ENCODE measurements at places on chromosomes 12 and 14.

- DNase-seq: no peak
Observed at GRCh38 chr14:22122227-22122818, 448.7 kb upstream of the OR4E1 start.

- DNase-seq: no peak
Observed at GRCh38 chr12:67666605-67667004, 18.1 kb downstream of the DYRK2 start.

- no peak for DNase-seq
Observed at GRCh38 chr12:30757316-30757715, 2.6 kb upstream of the CAPRIN2 start.

DNA sequence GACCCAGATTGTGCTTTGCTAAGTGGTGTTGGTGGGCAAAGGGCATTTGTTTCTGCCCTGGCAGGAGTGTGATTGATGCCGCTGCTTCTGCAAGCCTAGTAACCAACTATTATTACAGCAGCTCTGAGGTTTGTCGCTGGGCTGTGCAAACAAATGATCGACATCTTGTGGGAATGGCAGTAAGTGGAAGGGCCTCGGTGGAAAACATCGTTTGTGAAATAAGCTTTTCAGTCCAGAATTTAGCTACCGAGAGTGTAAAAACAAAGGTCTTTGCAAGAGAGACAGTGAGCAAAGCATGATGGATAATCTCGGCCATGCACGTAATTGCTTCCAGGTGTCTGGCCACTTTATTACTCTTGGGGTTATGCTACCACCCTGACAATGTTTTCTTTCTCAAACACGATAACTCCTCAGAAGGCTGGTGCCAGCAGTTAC lies 397.7 kb upstream of the PRICKLE1 start:
- DNase-seq: no peak

GRCh38 chr12:111686574-111687105 lies 787 bp downstream of the ACAD10 start:
- DNase-seq: no peak

DNA sequence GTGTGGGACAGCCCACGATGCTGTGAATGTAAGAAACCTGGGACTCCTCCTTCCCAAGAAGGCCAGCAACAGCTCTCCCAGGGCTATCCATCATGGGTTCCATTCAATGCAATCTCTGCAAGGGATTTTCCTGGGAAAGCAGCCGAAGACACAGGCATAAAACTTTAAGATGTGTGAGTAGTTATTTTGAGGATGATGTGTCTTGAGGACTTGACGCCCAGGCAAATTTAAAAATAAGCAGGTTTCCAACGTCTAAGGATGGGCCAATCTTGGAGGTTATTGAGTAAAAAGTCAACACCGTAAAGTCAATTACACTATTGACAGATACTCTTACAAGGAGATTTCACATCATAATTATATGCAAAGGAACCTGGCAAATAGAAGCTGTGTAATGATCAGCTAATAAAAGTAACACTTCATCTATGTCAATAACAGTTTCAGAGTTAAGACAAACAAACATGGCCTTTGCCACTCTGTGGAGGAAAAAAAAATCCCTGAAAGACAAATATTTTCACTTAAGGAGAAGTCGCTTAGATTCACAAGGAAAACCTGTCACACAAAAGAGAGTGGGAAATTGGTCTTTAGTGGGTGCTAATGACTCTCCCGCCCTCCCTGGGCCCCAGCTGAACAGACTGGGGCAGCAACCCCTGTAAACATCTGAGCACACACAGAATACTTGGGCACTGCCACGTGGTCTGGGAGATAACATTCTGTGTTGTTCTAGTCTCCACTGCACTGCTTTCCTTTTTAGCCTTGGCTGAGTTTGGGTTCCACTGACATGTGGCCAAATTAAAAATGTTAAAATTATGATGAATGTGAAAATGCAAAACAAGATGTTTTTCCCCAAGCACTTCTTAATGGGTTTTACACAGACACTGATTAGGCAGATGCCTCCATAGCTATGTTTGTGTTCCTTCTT lies 240.9 kb downstream of the FOXN3 start:
- no peak for DNase-seq

DNA sequence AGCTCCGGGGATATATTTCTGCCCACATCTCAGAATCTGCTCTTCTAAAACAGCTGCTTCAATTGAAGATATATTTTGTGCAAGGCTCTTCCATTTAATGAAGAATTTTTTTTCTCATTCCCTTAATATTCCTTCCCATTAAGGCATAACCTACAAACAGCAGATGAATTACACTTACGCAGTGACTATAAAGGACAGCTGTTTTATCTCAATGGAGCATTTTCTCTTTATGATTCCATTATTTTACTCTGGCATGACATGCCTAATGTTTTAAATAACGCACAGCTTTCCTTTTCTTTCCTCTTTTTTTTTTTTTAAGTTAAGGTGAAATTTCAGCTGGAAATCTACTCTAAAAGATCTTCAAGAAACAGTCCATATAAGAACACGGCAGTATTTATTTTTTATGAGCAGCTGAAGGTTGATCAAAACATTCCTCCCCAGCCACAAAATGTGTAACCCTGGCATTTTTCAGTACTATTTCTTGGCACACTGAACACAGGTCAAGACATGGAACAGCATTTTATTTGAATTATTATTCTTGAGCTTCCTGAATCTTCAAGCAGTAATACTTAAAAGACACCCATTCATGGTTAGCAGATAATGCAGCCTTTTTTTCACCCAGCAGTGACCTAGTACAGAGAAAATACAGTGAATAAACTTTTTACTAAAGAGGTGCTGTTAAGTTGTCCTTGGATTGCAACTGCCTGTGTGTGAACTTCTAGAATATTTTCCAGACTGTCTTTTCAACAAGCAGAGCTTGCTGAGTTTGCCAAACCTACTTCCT lies 118.1 kb upstream of the FOXN3 start:
- no peak for DNase-seq

DNA sequence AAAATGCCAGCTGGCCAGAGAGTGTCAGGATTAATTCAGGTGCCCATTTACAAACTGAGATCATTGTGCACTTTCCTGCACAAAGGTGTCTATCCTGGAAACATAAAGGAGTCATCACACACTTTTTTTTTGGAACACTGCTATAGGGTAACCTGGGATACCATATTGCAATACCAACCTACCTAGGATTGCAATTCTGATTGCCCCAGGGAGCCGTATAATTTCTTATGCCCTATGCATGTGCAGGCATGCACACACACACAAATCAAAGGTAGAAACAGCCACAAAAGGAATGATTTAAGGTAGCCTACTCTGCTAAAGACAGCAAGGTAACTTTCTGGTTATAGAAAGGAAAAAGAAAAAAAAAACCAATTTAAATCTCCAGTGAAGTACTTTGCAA lies 285.3 kb upstream of the KITLG start:
- DNase-seq: no peak

DNA sequence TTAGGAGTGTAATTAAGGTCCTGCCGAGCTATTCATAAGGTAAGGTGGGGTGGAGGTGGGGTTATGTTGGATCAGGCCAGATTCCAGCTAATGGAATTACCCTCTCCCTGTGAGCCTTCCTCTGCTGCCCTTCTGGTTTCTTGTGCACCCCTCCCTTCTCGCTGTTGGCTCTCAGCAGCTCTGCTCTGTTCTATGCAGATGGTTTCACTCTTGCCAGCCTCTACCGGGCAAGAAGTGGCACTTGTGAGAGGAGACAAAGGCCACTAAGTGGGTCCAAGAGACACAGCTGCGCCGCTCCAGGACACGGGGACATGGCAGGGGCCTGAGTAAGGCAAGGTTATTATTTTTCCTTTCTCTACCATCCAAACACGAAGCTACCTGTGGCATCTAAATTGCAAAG lies 334.4 kb downstream of the EMP1 start:
- DNase-seq: no peak

DNA sequence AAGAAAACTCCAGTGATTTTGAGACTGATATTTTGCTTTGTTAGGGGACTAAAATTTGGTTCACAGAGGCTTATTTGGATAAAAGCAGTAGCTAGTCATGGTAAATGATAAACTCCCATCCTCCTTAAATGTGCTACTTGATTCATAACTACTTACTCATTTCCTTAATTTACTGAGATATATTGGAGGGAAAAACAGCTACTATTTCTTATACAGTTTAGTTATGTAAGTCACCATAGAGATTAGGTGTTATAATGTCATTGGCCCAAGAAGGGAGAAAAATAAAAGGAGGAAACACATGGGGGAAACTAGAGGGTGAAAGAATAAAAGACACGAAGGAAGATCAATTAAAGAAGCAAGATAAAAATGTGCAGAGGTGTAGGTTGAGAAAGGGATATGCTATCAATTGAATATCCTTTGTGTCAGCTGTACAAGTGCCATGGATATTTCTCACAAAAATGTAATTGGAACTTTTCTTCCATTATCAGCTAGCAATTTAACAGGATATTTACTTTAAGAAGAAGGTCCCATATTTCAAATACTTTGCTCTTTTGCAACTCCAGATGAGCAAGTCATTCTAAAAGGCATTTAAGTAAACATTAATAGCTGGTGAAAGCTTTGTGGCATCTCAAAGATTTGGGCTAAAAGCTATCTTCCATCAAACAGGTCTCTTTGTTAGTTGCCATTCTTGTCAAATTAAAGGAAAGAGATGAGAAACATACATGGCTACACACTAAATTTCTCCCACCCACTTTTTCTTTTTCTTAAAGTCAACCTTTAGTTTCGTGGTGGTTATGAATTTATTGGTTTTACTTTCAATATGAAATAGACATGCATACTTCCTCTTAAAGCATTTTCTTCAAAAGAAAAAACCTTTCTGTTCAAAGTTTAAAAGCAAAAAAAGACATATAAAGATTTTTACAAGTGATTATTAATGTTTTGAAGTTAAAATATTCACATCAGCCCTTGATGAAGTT lies 439.5 kb downstream of the CCER1 start:
- DNase-seq: no peak

DNA sequence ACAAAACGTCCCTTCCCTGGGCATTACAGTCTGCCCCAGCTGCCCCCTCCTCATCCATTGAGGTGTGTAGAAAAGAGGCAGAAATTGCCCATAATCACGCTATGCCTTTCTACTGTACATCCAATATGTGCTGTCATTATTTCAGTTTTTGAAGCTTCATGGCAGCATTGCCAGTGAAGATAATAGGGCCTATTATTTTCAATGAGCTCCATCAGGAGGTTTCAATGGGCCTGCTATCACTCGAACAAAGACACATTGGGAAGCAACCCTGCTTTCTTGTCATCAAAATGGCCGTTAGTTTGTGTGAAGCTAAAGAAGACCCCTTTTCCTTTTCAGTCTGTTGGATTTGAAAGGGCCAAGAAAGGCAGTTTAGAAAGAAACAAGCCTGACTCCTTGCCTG lies 653.8 kb downstream of the NOVA1 start:
- no peak for DNase-seq

DNA sequence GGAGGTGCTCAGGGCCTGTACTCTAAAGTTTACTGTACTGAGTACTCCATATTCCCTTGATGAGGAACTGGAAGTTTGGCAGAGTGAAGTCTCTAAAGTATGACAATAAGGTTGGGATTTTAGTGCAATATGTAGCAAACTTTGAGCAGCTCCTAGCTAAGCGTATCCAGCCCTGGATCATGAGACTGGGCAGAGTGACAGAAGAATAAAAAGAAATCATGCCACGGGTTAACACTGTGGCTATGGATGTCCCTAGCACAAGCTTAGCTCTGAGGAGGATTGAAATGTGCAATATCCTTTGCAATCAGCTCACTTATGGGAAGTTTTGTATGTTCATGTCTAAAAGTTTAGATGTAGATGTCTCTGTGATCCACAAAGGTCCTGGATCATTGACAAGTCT lies 114.1 kb downstream of the SMOC1 start:
- no peak for DNase-seq

- DNase-seq: no peak
Observed at GRCh38 chr14:100146531-100147091, 12.8 kb downstream of the DEGS2 start.

GRCh38 chr12:20513189-20513588 lies 144.9 kb downstream of the PDE3A start:
- DNase-seq: no peak

DNA sequence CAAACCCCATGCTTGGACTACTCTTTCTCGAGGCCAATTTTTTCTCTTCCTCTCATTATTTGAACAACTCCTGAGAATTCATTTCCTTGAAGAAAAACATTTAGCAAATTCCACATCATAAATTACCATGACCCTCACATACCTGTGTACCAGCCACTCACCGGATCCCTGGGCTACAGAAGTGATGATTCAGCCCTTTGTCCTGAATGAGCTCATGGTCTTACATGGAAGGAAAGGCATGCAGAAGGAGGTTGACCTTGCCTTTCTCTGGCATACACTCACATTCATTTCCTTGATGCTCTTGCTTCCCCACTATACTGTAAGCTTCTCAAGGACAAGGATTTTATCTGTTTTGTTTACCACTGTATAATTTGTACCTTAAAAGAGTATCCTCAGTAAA lies 191.5 kb downstream of the SLC5A8 start:
- no peak for DNase-seq

DNA sequence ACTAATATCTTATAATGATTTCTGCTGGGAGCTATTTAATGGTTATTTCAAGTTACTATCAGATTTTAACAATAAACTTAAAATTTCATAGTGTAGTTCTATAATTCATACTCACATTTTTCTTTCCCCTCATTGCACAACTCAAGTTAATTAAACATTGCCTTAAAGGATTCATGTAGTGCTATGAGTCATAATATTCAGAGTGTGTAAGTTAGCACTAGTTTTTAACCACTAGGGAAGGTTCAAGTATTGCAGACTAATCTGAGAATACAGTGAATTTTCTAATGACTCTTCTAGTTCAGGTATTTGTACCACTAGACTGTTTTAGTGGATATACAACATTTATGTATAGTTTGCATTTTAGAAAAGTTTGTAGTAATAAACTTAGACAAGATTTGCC lies 49.9 kb downstream of the FOXA1 start:
- DNase-seq: no peak

DNA sequence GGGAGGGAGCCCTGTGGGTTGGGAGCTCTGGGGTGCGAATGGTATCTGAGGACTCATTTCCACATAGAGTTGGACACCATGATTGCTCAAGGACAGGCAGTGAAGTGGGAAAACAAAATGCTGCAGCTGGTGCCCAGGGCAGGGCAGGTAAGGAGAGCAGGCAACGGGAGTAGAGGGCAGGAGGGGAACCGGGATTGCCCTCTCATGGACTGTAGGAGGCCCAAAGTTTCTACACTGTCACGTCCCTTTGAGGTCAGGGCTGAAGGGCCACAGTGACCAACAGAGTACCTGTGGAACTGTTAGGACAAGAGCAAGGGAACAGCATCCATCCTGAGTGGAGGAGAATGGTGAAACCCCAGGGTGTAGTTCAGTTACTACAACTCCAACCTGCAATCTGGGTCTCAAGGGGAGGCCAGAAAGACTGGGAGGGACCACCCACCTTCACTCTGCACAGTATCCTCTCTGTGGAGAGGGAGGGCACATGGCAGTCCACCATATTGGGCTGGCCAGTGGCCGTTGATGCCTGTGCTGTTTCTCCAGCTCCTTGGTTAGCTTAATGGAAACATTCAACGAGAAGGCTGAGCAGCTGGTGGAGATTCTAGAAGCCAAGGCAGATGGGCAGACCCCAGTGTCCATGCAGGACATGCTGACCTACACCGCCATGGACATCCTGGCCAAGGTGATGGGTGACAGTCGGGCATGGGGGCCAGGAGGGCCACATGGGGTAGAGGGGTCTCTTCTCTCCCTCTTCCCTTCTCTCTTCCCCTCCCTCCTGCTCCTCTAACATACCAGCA lies 22.2 kb downstream of the CYP46A1 start:
- no peak for DNase-seq
